Right lung (tissue), 10 donors: ENCODE measurements at places on chromosomes 4 and X. TPM values are rescaled to one million over a fixed set of nuclear protein-coding genes. Genes with fewer than 3 reads are reported as not detected.

DNA sequence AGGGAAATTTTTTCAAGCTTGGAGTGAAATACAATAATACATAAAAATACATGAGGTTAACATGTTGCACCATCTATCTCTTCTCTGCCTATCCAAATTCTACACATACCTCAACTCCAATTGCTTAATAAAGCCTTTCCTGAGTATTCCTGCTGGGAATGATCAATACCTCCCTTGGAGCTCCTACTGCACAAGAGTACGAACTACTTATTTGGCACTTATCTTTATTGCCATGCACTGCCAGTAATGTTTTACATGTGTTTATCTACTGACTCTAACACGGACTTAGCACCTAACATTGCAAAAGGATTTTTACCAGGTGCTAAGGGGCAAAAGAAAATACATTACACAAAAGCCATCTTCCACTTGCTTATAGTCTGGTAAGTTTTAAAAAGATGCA lies 80.2 kb downstream of the ADGRA3 start:
- no peak for DNase-seq

The CCDC110 gene
- polyA plus RNA-seq = 2.4 TPM

- no peak for DNase-seq
Observed at GRCh38 chr4:169305651-169306050, 34.9 kb upstream of the SH3RF1 start.

The TMEM31 gene
- 1.2 TPM for polyA plus RNA-seq

DNA sequence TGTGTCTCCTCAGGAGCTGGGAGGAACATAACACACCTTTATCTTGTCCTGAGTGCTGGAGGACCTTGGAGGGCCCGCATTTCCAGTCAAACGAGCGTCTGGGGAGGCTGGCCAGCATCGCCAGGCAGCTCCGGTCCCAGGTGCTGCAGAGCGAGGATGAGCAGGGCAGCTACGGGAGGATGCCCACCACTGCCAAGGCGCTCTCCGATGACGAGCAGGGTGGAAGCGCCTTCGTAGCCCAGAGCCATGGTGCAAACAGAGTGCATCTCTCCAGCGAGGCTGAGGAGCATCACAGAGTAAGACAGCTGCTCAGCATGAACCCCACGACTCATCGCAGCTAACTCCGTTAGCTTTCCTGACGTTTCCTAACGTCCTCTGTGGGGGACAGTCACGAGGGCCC lies 430 bp downstream of the TRIML1 start:
- no peak for DNase-seq

The PRR32 gene
- polyA plus RNA-seq = 0.35 TPM

GRCh38 chr4:84719115-84719514 lies 136.2 kb downstream of the CDS1 start:
- DNase-seq = no peak

DNA sequence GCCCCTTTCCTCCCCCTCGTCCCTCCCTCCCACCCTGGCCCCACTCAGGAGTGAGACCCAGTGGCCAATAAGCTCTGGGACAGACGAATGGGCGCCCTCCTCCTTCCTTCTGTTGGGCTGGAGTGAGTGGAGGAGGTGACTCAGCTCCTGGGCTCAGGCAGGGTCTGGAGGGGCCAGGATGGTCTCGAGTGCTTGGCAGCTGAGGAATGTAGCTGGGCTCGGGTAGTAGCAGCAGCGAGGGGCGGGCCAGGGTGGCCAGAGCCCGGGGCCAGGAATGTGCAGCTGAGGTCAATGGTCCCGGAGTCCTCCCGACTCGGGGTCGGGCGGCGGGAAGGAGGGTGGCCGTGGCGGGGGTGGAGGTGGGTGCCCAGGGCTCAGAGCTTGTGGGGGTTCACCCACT lies 15.0 kb downstream of the G6PD start:
- no peak for DNase-seq

The ZNF157 gene
- polyA plus RNA-seq = 0.73 TPM

- DNase-seq = no peak
Observed at GRCh38 chr4:138891631-138892031, 124.0 kb upstream of the NOCT start.

DNA sequence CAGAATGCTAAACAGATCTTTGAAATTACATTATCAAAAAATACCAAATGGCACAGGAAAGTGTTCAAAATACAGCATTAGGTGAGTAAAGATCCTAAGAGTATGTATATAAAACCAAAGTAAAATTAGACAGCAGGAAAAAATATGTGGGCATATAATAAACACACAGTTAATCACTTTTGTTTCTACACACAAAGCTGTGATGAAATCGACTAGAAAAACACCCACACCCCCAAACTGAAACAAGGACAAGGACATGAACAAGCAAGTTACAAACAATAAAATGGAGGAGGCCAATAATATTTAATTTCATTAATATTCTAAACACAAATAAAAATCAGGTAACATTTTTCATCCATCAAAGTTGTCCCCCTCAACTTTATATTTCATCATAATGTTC lies 143.2 kb downstream of the FRYL start:
- DNase-seq = no peak

DNA sequence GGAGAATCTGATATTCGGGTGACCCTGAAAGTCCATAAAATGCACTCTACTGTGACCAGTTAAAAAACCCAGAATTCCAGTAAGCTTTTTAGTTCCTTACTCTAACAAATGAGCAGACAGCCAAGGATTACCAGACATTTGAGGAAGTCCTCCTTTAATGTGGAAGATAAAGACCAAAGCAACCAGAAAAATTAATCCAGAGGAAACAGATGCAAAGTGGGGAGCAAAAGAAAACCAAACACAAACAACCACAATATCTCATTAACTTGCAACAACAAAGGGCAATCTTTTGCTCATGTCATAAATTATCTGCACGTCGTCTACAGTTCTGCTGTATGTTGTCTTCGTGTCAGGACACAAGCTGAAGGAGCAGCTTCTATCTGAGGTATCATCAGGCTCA lies 164.4 kb downstream of the PJA1 start:
- no peak for DNase-seq

The MAGEC3 gene
- polyA plus RNA-seq = 0.78 TPM

DNA sequence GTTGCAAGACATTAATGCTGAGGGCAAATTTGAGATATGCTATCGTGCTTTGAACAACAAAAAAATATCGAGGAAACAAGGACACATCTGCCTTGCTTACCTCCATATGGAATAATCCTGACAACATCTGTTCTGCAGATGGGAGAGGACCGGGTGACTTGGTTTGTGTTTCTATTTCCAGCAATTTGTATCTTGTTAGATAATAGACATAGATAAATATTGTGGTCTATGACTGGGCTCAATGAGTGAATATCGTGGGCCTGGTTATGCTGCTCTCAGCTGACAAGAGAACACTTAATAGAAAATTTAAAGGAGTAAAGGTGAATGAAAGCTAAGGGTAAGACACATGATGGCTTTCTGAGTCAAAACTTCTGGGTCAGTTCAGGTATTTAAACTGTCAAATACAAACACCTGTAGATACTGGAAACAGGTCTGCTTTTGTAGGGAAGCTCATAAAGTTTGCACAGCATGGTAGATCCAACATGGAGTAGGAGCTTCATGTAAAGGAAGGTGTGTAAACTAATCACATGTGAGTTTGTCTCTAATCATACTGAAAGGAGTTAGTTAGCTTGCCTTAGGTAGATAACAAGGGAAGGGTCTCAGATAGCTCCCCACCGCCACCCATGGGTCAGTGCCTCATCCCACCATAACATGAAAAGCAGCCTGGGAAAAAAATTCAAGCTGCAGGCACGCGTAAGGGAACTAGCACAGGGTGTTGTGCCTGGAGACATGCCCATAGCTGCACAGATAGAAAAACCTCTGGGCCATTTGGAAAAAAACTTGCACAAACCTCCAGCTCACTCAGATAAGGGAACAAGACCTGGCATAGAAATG lies 904.1 kb upstream of the EPHA5 start:
- DNase-seq = no peak

The PORCN gene
- 9.1 TPM for polyA plus RNA-seq

DNA sequence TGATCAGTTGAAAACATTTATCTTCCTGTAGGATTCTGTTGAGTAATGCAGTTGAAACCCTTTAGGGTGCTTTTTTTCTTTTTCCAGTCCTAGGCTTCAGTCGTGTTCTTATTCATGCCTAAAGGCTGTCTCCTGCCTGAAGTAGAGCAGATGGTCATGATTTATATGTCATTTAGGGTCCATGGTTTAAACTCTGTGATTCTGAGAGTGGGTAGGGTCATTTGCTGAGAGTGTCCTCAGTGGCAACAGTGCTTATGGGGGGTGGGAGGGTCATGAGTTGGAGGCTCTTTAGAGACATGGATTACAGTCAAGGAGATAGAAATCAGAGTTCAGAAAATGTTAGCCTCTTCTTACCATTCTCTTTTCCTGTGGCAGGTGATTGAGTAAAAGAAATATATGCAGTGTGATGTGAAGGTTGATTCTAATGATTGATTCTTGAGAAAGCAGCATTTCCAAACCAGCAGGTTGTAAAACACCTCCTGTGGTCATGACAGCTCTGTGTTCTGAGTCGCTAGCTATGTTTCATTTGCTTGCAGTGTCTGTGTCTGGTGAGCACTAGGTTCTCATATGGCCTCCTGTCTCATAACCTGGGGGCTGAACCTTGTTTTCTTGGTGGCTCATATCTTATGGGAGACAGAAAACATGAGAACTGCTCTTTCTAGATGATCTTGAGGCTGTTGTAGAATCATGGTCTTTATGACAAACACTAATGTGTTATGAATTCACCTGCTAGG lies 60.4 kb downstream of the JADE1 start:
- DNase-seq = no peak

The POLN gene
- polyA plus RNA-seq = 3.5 TPM

The VCX2 gene
- not detected for polyA plus RNA-seq

GRCh38 chr4:83454686-83455085 lies 937 bp downstream of the HELQ start:
- peak; percentile 9 for DNase-seq

The CSAG3 gene
- polyA plus RNA-seq = not detected
